ENCODE measurements at places on chromosomes 3 and 15. TPM values are rescaled to one million over a fixed set of nuclear protein-coding genes. Genes with fewer than 3 reads are reported as not detected.

MYH15 gene
- not detected for polyA plus RNA-seq

SPSB4 gene
- 0.06 TPM for polyA plus RNA-seq

GRCh38 chr3:71912839-71913495 lies 128.0 kb upstream of the PROK2 start:
- no peak for DNase-seq

DNA sequence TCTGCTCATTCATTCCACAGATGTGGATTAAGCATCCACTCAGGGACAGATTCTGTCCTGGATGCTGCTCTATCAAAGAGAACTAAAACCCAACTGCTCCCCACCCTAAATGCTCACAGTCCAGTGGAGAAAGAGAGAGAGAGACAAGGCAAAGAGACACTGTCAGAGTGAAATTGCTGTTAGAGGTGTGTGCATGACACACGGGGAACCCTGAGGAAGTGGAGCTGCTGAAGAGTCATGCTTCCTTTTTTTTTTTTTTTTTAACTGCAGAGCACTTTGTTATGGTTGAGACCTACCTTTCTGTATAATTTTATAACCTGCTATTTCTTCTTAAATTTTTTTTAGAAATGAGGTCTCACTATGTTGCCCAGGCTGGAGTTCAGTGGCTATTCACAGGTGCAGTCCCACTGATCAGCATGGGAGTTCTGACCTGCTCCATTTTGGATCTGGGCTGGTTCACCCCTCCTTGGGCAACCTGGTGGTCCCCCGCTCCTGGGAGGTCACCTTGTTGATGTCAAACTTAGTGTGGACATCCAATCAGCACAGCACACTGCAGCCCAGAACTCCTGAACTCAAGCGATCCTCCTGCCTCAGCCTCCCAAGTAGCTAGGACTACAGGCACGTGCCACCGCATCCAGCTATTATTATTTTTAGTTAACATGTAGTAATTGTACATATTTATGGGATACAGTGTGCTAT lies 18.2 kb upstream of the PSTPIP1 start:
- DNase-seq = no peak

- no peak for DNase-seq
These were observed 18.4 kb upstream of the RAD18 start for GRCh38 chr3:8981700-8982099.

PCSK6 gene
- 0.33 TPM for polyA plus RNA-seq

DNA sequence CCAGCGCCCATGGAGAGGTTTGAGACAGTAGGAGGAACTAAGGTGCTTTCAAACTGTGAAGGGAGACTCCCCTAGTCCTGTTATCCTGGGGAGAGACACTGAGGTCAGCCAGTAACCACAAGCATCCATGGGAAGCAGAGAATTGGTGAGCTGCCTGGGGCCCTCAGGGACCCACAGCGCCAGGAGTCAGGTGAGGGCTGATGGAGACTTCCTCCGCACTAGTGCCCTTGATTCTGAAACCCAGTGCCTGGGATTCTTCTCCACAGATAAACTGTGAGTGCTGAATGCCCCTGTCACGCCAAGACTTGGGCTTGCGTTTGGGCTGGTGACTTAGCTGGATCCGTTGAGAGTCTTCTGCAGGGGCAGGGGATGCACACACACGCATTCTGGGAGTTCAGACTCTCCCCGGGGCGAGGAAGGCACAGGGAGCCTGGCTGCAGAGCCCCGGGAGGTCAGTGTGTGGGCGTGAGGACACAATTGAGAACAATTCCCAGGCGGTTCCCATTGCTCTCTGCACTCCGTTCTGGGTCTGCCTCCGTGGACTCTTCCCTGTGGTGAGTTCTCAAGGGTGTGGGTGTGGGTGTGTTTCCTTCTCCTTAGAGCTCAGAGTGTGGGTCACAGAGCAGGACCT lies 37.9 kb upstream of the SLCO2A1 start:
- DNase-seq = peak; percentile 14

TGM4 gene
- polyA plus RNA-seq = 0.11 TPM

C15orf40 gene
- polyA plus RNA-seq = 15.4 TPM

DNA sequence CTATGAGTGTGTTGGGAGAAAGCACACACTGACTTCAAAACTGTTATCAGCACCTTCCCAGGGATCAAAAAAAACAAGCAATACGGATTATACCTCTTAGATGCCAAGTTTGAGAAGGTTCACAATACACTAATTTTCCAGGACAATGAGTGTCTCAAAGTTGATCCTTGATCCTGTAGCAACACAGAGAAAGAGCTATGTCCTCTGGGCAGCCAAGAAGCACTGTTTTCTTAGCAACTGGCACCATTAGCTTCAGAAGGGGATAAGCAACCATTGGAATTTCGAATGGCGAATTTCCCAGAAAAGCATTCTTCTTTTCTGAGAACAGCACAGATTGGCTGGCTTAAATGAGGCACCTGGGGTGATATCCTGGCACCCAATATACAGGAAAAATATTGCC lies 270.3 kb upstream of the RORA start:
- no peak for DNase-seq

NPAP1 gene
- not detected for polyA plus RNA-seq

DNA sequence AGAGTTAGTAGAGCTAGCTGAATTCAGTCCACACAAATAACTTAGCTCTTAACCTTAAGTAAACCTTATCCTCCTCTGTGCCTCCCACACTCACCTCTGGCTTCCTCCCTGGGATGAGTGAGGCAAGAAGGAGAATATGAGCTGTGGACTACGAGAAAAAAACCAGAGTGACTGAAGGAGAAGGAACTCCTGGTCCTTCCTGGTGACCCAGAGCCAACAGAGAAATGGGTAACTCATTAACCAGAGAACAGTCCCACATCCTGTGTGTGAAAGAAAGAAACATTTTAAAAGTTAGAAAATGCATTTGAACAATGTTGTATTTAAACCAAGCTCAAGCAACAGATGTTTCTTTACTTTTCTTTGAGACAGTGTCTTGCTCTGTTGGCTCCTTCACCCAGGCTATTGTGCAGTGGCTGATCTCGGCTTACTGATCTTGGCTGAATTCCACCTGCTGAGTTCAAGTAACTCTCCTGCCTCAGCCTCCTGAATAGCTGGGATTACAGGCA lies 27.5 kb upstream of the FAM81A start:
- no peak for DNase-seq

DNA sequence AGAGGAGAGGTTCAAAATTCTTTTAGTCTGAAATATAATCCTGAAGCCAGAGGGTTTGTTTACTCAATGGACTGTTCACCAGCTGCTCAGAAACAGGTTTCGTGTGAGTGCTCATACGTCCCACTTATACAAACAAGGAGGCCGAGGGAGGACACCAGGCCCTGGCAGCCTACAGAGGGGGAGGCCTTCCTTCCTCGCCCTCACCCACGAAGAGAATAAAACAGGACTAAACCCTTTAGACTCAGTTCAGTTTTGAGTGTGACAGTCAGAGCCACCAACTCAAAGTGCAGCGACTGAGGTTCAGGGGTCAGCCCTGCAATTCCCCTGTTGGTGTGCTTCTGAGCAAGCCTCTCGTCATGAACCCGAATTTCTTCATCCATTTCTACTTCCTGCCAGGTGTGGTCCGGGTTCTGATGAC lies 17.3 kb downstream of the FAM174B start:
- DNase-seq = peak; percentile 53

GRCh38 chr3:53122933-53123305 lies 7.3 kb downstream of the RFT1 start:
- no peak for DNase-seq

TRAIP gene
- polyA plus RNA-seq = 8.6 TPM

- peak; percentile 62 for DNase-seq
These were observed 733 bp downstream of the RNF111 start for GRCh38 chr15:58988006-58988785.

SIDT1 gene
- 0.03 TPM for polyA plus RNA-seq

DNA sequence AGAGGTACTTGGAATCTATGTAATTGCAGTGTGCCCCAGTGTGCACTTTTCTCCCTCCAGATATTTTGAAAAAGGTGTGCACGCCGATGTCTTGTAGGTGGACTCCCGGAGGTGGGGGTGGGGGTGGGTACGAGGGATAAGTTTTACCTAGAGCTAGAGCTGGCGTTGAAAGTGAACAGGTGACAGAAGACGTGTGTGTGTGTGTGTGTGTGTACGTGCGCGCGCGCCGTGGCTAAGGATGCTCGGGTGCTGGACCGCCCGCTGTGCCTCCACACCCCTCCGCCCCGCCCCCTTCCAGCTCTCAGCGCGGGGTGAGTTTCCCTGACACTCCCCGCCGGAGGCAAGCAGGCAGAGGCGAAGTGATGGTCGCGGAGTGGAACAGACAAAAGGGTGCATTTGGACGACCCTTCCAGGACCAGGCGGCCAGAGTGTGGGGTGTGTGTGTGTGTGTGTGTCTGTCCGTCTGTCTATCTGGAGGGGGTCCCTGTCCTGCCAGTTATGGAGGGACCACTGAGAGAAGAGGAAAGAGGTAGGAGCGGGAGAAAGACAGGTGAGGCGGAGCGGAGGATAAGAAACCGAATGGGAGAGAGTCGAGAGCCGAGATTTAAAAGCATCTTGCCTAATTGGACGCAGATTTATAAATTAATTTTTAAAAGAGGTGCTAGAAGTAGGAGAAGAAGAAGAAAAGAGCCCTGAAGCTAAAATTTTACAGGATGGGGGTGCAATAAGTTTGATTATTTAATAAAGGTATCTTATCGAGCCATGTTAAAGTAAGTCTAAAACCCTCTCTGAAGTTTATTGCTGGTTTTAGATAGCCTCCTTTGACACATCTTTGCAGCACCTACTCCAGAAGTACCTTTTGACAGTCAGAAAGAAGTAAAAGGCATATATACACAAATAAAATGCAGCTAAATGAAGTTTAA lies 335.8 kb upstream of the THRB start:
- no peak for DNase-seq

MORC1 gene
- polyA plus RNA-seq = not detected

DNA sequence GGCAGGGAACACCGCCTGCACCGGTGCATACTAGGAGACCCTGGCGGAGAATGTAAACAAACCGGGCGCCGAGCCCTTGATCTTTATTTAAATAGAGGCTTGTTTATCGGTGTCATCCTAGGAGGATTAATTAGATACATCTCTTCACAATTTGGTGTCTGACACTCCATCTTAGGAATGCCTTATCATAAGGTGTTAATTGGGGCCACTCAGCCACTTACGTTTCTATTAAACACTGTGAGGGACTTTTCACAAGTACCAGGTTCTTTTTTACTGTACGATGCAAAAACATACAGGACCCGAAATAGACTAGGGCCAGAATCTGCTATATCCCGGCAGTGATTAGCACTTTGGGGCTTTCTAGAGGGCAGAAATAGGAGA lies 8.0 kb downstream of the EOMES start:
- DNase-seq = no peak

GRCh38 chr15:78225783-78226541 lies 8.4 kb downstream of the ACSBG1 start:
- no peak for DNase-seq

DNA sequence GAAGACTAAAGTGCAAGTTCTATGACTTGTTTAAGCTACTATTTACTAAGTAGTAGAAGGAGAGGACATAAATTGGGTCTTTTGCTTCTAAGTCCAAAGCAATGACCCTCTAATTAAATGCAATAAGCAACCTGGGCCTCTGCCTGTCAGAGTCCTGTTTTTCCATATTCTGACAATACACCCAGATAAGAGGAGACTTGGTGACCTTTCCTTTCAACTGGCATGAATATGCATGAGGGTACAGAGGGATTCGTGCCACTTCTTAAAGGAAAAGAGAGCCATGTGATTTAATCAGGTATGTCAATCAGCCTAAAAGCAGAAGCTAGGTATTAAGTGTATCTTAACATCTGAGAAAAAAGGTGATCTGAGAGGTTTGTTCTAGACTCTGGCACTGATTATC lies 50.7 kb upstream of the FGF7 start:
- no peak for DNase-seq

DNA sequence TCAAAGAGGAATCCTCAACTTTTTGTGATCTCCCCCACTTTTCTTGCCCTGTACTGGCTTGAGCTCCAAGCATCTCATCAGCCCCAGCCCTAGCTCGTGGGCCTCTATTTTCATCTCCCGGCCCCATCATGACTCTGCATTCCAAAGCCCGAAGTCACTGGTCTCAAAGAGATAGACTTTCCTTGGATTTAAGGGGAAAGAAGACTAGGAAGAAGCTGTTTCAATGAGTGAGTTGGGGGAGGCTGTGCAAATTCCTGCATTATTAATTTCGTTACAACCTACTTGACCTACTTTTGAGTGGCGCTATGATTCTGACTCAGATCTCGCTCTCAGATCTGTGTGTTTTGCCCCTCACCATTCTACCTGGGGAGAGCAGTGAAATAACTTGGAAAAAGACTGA lies 266.6 kb upstream of the TBL1XR1 start:
- no peak for DNase-seq

DNA sequence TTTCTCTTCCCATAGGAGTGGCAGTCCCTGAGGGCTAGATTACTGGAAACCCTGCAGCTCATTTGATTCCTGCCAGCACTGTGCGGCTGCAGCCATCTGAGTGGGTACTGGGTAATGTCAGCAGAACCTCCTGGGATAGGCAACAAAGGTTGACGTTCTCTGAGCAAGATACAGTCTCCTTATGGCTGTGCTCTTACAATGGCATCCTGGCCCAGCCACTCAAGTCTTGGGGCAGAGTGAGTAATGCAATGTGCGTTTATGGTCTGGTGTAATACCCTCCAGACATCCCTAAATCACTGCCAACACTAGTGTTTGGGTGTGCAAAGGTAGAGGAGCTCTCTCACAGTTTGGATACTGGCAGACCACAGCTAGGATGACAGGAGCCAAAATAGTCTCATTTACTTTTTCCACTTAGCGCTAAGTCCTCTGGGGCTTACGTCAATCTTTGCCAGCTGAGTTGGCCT lies 775.8 kb downstream of the ZNF385D start:
- no peak for DNase-seq

SKOR1 gene
- 0.06 TPM for polyA plus RNA-seq

DNA sequence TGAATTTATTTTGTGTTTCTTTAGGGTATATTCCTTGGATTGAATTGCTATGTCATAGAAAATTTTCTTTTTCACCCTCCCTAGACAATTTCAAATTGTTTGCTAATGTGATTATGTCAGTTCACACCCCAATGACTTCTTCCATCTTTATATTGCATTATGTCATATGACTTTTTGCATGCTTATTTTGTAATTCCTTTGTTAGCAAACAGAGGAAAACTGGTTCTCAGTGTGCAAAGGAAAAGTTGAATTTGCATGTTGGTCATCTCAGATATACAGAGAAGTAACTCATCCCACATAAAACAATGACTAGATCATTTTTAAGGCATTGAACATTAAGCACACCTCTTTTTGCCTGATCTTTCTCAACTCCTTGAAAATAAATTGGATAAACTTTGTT lies 3.3 kb upstream of the RNF13 start:
- DNase-seq = no peak

GRCh38 chr3:13019243-13020095 lies 53.8 kb downstream of the IQSEC1 start:
- DNase-seq = no peak

Measured in endothelial cell of umbilical vein (primary cell).